Stimulated activated CD4-positive, alpha-beta T cell treated with anti-CD3 and anti-CD28 coated beads, TNF-alpha, amount 100 ng/mL, for 24 hours (primary cell): ENCODE measurements at places on chromosomes 16 and 17.

DNA sequence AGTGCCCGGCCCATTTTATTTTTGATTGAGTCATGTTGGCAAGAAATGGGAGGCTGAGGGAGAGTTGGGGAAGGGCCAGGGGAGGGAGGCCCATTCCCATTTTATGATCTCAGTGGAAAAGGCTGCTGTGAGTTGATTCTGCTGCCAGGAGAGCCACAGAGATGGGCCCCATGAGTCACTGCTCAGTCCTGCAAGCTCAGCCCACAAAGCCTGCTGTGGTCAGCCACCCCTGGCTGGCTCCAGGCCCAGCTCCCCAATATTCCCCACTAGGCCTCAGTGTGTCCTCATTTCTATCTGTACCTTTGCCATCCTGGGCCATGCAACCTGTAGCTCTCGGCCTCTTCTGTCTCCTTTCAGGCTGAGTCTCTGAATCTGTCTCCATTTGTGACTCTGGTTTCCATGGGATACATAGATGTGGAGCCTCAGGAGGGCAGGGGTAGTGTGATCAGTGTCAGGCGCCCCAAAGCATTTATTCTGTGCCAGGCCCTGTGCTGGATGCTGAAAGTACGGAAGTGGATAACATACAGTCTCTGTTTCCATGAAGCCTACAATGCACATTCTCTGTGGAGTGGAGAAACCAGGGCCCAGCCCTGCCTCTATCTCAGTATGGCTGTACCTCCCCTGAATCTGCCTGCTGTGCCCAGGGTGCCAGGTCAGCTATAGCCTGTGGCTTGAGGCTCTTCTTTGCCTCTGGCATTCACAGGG, 1.9 kb upstream of the PLEKHG4 start:
- no peak for DNase-seq

DNA sequence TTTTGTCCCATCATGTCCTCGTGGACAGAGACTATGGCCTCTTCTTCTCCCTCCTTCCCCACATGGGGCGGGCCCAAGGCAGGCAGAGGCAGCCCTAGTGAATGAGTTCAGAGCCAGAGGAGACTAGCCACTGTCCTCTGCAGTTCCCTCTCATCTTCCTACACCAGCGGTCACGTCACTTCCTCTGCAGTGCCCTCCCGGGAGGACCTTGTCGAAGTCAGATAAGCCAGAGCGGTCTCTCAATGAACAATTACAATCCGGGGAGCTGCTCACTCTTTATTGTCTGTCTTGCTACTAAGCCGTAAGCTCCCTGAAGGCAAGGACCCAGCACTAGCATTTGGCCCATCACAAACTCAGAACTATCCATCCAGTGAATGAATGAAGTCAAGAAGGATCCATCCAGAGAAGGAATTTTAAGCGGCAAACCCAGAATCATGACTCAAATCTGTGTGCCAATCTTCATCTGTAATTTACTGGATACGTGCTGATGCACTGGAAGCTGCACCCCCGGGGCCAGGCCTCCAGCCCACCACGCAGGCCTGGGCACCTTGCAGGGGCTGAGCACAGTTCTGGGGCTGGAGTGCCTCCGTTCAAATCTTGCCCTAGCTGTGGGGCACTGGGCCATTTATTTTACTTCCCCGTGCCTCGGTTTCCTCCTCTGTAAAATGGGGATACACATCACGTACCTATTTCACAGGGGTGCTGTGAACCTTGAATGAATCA, 18.1 kb downstream of the ZNF423 start:
- DNase-seq, result no peak

- DNase-seq, result no peak
These were observed 34.7 kb downstream of the ADCY9 start for GRCh38 chr16:4081521-4082021.

GRCh38 chr16:11280616-11281522, at the start of gene PRM1:
TSS of gene PRM1 (minus strand) at chr16:11281330. CDS start at chr16:11281238, 92 bp downstream.
- DNase-seq, result no peak

DNA sequence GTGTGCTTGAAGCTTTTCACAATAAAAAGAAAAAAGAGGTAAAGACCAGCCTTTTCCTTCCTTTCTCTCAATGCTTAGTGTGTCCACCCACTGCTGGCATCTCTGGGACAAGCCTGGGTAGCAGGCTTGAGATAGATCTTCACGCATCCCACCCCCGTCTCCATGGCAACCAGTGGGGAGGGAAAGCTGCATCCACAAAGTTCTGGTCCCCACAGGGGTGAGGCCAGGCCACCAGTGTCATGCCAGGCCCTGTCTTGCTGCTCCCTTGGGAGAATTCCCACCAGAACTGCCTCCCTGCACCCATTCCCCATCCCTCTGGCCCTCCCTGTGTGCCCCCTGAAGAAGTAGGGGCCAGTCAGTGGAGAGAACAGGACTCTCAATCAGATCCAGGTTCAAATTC, 259.9 kb downstream of the MRTFB start:
- no peak for DNase-seq

DNA sequence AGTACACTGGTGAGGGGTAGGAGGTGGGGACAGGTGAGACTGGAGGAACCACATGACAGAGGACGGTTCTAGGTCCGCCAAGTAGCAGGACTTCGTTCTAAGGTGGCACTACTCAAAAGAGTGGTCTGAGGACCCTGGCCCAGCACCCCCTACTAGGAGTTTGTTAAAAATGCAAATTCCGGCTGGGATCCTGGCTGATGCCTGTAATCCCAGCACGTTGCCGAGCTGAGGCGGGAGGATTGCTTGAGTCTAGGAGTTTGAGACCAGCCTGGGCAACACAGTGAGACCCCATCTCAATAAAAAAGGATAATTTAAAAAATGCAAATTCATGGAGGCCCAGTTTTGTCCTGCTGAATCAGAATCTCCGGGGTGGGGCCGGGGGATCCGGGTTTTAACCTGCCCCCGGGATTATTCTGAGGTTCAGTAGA, 59.1 kb downstream of the WSB1 start:
- no peak for DNase-seq

GRCh38 chr16:14329727-14330350, 258.7 kb downstream of the MRTFB start:
- DNase-seq, result no peak

- DNase-seq, result no peak
These were observed 173.8 kb upstream of the CCL2 start for GRCh38 chr17:34081269-34081668.

- no peak for DNase-seq
These were observed 800 bp upstream of the NME4 start for GRCh38 chr16:396199-396598.

- peak; percentile 24 for DNase-seq
These were observed 732 bp downstream of the TNRC6A start for GRCh38 chr16:24729951-24730815.

- no peak for DNase-seq
These were observed 149.9 kb upstream of the PIRT start for GRCh38 chr17:10987786-10988185.

- peak; percentile 60 for DNase-seq
These were observed 17.7 kb downstream of the KSR1 start for GRCh38 chr17:27473748-27474609.

DNA sequence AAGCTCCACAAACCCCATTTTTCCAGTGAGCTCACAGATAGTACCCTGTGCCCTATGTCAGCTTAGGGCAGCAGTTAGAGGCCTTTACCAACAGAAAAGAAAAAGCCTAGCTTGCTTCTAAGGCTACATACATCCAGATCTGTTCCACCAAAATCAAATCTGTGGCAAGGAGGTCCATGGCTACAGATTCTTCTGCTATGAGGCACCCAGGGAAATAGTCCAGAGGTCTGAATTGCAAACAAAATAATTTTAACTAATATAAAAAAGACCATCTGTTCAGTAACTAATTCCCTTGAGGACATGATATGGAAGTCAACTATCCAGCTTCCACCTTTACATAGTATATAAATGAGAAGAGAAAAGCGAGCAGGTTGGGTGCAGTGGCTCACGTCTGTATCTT, 129.3 kb downstream of the PARN start:
- no peak for DNase-seq

- DNase-seq, result no peak
These were observed 222.6 kb upstream of the FOXF1 start for GRCh38 chr16:86287664-86288201.

GRCh38 chr16:8548166-8548565, 42.1 kb downstream of the TMEM114 start:
- no peak for DNase-seq
